DMS153 (cell line): ENCODE measurements at places on chromosomes 6 and 20.

DNA sequence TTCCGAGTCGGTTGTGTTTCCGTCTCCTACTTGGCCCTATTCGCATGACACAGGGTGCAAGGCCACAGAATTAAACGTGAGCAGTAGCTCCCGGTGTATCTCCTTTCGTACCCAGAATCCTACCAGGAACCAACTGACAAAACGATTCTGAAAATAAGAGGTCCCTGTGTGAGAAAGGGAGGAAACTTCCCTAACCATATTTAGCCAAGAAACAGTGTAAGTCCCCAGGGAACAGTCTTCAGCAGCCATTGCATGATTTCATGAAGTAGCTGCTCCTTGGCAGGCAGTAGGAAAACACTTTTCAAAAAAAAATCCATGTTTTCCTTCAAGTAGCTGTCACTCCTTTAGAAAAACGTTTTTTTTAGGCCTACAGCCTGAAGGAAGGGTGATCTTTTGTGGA, 46.9 kb downstream of the PDE10A start:
- DNase-seq = no peak

- DNase-seq = no peak
Measured at GRCh38 chr20:32167552-32167951, 40.0 kb downstream of the PLAGL2 start.

- no peak for DNase-seq
Measured at GRCh38 chr20:63619505-63619904, 7.4 kb downstream of the GMEB2 start.

GRCh38 chr6:166296035-166296883, 11.9 kb downstream of the PRR18 start:
- no peak for DNase-seq

DNA sequence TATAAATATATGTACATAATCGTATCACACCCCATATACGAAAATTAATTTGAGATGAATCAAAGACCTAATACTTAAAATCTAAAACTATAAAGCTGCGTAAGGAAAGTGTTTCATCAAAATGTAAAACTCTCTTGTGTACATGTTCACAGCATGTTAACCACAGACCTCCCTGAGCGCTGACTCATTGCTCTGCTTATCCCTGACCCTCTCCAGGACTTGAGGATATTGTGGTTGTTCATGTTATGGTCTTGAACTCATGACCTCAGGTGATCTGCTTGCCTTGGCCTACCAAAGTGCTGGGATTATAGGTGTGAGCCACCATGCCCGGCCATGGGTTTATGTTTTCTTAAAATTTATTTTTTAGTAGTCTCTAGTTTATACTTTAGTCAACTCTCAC, 14.2 kb downstream of the FAM83B start:
- no peak for DNase-seq

- DNase-seq = no peak
Measured at GRCh38 chr6:225121-225721, 67.1 kb upstream of the DUSP22 start.

- no peak for DNase-seq
Measured at GRCh38 chr6:145763742-145764141, 28.4 kb upstream of the EPM2A start.

DNA sequence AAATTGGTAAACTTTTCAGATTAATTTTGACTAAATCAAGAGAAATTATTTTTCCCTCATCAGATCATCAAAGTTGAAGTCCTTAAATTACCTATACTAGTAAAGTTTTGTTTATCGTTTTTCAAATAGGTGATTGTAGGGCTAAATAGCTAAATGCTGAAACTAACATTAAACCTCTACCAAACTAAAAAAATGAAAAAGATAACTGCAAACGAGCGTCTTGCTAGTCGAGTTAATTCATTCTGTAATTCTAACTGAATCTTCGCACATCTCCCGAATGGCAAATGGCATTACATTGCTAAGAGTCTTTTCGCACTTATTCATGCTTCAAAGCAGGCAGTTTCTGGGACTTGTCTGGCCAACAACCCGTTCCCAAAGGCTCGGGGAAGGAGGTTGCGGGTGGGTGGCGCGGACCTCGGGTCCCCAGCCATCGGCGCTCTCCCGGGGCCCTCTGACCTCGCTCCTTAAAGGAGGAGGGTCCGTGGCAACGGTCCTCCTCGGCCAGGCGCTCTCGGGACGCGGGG, 43.8 kb downstream of the POPDC3 start:
- no peak for DNase-seq

GRCh38 chr20:19079536-19080299, 132.7 kb upstream of the SLC24A3 start:
- DNase-seq = peak; percentile 20

- no peak for DNase-seq
Measured at GRCh38 chr20:34262488-34263288, 21.5 kb downstream of the ASIP start.

DNA sequence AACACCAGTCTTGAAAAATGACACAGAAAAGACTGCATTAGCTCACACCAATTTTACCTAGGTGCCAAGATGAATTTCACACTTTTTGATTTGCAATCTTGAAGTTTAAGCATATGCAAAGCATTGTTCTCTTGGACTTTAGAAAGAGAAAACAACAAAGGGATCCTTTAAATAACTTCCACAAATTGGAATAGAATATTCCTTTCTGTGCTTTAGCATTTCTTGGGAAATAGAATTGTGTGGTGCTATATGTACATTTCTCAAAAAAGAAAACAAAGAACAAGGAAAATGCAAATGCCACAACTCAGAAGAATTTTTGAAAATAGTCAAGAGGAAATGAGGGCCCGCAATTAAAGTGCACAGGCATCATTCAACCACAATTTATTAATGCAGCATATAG, 17.0 kb downstream of the HTR1B start:
- DNase-seq = no peak

DNA sequence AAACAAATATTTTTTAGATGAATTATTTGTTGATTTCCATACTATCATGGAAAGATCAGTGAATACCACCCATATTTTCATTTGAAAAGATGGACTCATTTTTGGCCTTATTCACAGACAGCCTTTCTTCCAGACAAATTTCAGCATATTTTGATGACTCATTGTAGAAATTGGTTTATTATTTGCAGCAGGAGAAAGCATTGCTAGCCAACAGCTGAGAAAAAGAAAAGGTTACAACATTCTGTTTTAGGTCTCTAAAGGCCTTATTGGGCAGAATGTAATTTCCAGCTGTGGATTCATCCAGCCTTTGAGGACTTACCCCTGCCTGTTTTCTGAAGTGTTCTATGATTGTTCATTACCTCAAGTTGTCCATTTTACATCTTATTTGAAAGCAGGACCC, 201.9 kb downstream of the PLCB4 start:
- no peak for DNase-seq

GRCh38 chr6:736657-737446, 43.9 kb upstream of the EXOC2 start:
- no peak for DNase-seq

DNA sequence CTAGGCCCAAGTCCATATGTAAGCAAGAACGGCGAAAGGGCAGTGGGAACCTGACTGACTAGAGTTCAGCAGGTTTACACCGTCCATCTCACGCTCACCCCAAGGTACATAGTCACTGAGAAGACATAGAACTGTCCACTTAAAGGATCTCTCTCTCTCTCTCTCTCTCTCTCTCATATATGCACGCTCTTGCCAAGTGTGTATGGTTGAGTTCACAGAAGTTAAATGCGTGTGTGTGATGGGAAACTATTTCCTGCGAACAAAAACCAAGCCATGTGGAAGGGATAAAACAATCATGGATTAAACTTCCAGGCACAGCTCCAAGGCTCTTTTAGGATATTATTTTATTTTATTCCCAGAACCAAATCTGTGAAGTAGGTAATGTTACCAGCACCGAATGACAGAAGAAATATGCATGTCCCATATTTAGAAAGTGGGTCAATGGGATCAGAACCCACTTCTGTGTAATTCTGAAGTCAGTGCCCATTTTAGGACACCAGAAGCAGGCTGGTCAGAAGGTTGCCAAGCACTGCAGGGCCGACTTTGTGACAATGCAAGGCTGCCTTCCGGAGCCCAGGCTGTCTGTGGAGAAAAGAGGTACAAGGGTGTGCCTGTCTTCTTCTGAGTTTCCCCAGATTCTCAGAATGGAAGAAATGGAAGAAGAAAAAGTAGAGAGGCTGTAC, 49.2 kb upstream of the MAP7 start:
- no peak for DNase-seq

GRCh38 chr6:80366051-80366450, 259.6 kb downstream of the BCKDHB start:
- no peak for DNase-seq

DNA sequence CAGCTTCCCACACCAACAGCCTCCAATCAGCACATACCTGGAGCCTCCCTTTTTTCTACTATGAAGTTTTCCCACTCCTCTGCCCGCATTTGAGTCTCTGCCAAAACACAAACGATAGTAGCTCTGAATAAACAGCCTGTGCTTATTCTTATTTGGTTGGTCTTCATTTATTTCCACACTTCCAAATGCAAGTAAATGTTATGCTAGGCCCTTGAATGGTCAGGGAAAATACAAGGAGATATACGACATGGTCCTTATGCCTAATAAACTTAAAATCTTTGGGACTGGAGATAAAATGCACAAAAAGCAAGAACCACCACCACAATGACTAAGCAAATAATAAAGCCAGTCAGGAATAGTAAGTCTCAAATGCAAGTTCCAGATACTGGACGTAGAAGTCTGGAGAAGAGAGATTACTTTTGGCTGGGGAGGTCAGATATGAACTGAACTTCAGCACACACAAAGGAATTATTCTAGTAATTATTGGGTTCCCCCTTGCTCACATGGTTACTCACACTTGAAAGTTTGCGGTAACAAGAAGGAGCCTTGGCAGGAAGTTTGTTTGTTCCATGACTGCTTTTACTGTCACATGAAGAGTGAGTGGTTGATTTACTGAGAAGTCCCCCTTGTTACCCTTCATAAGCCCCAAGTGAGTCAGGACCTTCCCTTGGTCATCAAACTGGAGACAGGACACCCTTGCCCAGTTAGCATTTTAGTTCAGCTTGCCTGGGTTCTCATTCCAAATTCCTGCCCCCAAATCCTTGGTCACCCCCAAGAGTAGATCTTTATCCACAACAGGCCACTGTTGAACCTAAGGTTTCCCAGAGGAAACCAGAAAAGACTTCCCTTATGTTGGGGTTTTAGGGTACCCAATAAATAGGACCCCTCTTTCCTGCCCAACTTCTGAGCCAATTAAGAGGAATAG, 511.2 kb upstream of the JARID2 start:
- no peak for DNase-seq

DNA sequence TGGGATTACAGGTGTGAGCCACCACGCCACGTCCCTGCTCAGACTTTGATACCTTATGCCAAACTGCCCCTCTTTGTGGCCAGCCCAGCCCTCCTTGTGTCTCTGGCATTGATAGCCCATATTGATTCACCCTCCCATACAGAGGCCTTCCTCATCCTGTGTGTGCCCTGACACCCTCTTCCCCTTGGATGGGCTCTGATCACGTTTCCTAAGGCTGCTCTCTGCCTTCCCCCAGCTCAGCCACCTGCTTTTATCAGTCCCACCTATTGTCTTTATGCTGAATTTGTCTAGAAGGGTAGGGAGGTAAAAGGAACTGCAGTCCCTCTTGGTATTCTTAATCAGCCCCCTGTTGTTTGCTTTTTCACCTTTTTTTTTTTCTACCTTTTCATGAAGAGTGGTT, 95.9 kb downstream of the CDKAL1 start:
- DNase-seq = no peak

DNA sequence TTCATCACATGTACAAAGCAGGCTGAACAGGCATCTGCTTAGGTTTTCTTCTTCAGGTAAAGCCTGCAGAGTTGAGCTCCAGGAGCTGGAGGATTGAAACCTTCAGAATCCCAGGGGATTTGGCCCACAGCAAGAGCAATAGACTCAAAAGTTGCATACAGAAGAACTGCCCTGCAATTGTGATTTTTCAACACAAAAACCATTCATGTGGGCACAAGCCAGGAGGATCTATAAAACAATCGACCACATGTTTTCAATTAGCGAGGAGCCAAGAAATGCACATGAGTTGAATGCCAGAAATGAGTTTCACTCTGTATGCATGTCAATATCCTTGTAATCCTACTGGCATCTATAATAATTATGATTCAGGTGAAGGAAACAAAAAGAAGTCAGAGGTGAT, 576.4 kb downstream of the HDGFL1 start:
- no peak for DNase-seq

GRCh38 chr6:139013185-139013800, 15.3 kb upstream of the ABRACL start:
- DNase-seq = no peak

DNA sequence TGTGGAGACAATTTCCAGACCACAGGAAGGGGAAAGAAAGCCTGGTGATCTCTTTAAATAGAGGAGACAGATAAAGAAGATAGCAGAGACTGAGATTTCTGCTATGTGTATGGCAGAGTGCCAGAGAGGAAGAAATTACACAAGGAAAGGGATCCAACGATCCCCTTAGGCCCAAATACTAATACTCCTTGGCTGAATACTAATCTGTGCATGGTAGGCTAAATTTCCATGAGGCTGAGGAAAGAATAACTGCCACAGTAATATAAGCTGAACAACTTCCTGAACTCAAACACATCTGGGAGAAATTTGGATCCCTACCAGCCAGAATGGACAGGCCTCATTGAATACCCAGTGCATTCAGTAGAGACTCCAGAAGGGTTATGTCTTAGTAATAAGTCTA, 83.3 kb upstream of the TNFAIP3 start:
- no peak for DNase-seq

- no peak for DNase-seq
Measured at GRCh38 chr20:63160641-63161175, 55.2 kb downstream of the YTHDF1 start.

DNA sequence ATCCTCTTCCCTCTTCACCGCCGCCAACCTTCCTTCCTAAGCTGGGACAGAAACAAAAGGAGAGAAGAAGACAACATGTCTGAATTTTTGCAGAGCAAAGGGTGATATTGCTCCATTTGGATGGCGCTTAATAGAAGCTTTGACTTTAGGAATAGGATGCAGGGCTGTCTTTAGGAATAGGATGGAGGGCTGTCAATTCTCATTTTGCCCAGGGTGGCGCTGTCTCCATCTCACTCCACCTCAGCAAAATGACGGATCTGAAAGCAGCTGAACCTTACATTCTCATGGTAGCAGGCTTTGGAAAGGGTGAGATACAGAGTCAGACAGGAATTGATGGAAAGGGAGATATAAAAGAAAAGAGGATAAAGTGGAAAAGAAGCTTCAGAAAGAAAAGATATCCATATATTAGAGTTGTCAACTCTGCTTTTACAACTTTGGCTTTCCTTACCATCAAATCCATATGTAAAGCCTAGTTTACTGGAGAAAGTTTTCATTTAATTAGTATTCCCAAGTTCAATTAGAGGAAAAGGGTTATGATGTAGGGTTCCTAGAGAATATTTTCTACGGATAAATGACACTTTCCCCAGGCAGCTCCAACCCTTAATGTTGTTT, 2.4 kb downstream of the MTCL3 start:
- DNase-seq = peak; percentile 71

- DNase-seq = no peak
Measured at GRCh38 chr6:41678511-41679084, 40.3 kb downstream of the MDFI start.

- DNase-seq = no peak
Measured at GRCh38 chr20:25044660-25045342, 13.1 kb downstream of the ACSS1 start.

- DNase-seq = no peak
Measured at GRCh38 chr20:5751856-5752255, 1.7 kb downstream of the SHLD1 start.

- no peak for DNase-seq
Measured at GRCh38 chr6:107205058-107205998, 90.0 kb upstream of the BEND3 start.
